ENCODE measurements at places on chromosomes 3 and 15. TPM values are rescaled to one million over a fixed set of nuclear protein-coding genes. Genes with fewer than 3 reads are reported as not detected.

HGD gene
- total RNA-seq: 0.62 TPM

ZNF445 gene
- 6.6 TPM for total RNA-seq

PLA2G4B gene
- 4.5 TPM for total RNA-seq

ALPK3 gene
- 82.2 TPM for total RNA-seq
